ENCODE measurements at places on chromosomes 12 and 14.

DNA sequence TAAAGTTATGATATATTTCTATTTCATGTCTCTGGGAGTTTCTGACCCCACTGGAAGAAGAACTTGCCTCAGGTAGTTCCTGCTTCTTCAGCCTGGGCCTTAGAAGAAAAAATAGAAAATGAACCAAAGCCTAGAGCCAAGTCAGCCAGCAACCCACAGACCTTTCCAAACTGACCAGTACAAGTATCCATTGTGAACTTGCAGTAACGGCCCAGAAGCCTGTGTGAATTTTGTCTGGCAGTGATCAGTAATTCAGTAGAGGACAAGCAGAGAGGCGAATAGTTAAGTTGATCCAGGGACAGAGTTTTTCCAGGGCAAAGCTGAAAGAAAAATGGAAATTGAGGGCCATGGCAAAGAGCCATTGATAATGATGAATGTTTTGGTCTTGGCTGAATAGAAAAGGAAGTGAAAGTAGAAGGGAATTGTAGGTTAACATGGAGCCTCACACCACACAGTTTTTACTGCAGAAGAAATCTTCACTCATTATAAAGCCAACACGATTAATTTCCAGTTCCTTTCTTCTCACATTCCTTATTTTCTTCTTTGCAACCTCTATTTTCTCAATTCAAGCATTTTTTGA lies 311.8 kb downstream of the BTG1 start:
- DNase-seq = no peak

DNA sequence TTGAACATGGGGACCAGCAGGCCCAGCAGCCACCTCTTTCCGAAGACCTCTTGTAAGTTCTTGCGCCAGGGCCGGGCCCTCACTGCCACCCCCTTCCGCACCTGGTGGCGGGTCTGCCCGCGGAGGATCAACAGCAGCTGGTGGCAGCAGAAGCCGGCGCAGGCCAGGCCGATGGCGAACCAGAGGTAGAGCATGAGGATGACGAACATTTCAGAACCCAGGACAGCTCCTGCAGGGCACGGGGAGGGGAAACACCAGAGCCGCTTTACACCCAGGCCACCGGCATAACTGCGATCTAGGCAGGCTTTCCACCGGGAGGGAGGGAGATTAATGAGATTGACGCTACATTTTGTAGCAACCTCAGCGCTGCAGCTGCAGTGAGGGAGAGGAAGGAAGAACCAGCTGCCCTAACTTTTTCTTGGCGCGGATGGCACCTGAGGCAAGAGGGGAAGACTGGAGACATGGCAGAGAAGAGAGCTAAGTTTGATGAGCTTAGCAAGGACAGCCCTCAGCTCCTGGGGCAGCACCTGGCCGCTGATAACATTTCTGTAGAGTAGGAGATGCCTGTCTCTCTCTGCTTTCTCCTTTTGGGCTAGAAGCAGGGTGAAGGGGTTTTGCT lies 7.8 kb downstream of the ZDHHC22 start:
- no peak for DNase-seq

DNA sequence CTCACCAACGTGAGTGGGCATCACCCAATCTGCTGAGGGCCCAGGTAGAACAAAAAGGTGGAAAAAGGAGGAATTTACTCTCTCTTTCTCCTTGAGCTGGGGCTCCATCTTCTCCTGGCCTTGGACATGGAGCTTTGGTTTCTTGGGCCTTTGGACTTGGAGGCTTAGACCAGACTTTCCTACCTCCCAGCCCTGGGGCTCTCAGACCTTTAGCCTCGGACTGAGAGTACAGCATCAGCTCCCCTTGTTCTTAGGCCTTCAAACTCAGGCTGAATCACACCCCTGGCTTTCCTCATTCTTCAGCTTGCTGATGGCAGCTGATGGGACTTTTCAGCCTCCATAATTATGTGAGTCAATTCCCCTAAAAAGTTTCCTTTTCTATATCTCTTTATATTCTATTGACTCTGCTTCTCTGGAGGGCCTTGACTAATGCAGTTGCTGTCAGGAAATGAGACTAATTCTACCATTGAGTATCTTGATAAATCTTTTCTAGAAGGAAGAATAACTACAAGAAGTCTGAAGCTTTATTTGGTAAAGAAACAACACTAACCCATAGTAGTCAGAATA lies 15.9 kb upstream of the CLEC4E start:
- DNase-seq = no peak

GRCh38 chr14:48274826-48275225 lies 599.4 kb upstream of the MDGA2 start:
- no peak for DNase-seq

Measured in stimulated activated CD8-positive, alpha-beta memory T cell treated with anti-CD3 and anti-CD28 coated beads, Interleukin-4, amount 100 ng/mL, for 1 hour (primary cell).